ENCODE measurements at places on chromosomes 6 and 20. TPM values are rescaled to one million over a fixed set of nuclear protein-coding genes. Genes with fewer than 3 reads are reported as not detected.
A peak's percentile ranks its signal among the peaks of the same experiment; 100 is the strongest.

- no peak overlapping the region for H3K4me3 ChIP-seq
- no peak for DNase-seq
- no peaks in the 10 kb centered on the region for H3K36me3 ChIP-seq
- no peak overlapping the region for H3K27ac ChIP-seq
- H3K27me3 ChIP-seq: peaks cover 38% of the 10 kb centered on the region
Measured at GRCh38 chr20:61619751-61620150, 367.7 kb downstream of the CDH4 start.

DNA sequence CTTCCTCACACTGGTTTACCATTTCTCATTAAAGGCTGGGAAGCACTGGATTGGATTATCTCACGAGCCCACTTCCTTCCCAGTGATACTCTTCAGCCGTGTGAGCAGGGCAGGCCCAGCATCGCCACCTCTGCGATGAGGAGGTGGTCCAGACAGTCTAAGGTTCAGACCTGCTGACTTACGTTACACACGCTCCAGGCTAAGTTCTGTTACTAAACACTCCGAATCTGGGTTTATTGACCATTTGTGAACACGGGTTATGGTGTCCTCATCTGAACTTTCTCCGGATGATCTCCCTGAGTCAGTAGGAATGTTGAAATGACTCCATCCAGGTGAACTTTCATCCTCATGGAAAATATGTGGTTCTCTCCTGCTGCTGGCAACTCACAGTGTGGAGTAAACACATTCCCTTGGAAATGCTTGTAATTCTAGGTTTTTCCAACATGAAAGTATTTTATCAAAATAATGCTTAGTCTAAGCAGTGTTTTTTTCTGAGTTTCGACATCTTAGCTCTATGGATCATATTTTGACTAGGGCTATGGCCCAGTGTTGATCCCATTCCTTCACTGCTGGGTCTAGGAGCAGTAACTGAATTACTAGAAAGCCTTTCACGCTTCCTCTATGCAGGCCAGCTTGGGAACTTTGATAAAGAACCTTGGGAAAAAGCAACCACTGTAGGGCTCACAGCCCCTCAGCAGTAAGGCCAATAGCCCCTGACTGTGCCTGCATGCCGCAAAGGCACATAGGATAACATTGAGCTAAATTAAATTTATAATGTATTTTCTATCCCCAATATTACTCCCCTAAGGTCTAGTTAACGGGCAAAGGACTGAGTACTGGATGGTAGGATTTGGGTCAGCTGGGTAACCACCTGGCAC is 37.7 kb upstream of the PXDC1 start:
- H3K27ac ChIP-seq: no peak overlapping the region
- H3K36me3 ChIP-seq: no peaks in the 10 kb centered on the region
- H3K4me1 ChIP-seq: no peaks in the 10 kb centered on the region
- H3K4me3 ChIP-seq: no peak overlapping the region
- DNase-seq: no peak

DNA sequence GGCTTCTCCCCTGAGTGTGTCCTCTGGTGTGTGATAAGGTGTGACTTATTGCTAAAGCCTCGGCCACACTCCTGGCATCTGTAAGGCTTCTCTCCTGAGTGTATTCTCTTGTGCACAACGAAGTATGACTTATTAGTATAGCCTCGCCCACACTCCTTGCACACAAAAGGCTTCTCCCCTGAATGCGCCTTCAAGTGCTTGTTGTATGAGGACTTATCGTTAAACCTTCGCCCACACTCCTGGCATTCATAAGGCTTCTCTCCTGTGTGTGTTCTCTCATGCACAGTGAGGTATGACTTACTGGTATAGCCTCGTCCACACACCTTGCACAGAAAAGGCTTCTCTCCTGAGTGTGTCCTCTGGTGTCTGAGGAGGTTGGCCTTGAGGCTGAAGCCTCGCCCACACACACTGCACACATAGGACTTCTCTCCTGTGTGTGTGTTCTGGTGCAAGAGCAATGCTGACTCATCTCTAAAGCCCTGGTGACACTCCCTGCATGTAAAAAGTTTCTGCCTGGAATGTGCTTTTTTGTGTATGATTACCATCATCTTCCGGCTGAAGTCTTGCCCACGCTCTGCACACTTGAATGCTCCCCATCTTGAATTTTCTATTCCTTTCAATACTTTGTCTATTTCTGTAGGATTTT is 20.4 kb downstream of the ZNF337 start:
- no peak overlapping the region for H3K4me3 ChIP-seq
- no peak for DNase-seq
- H3K4me1 ChIP-seq: no peaks in the 10 kb centered on the region
- no peak overlapping the region for H3K27ac ChIP-seq
- H3K36me3 ChIP-seq: peaks cover 53% of the 10 kb centered on the region

The PRSS35 gene
- not detected for total RNA-seq

The KLHDC3 gene
- total RNA-seq: 115 TPM

The RGS17 gene
- 15.5 TPM for total RNA-seq

- no peak overlapping the region for H3K27ac ChIP-seq
- 0 out of 2 replicates have a peak, but pooled peaks cover 3% of the 10 kb centered on the region for H3K27me3 ChIP-seq
- peak; percentile 67 for DNase-seq
- H3K4me1 ChIP-seq: no peaks in the 10 kb centered on the region
Measured at GRCh38 chr6:153947808-153948447, 91.1 kb upstream of the OPRM1 start.

DNA sequence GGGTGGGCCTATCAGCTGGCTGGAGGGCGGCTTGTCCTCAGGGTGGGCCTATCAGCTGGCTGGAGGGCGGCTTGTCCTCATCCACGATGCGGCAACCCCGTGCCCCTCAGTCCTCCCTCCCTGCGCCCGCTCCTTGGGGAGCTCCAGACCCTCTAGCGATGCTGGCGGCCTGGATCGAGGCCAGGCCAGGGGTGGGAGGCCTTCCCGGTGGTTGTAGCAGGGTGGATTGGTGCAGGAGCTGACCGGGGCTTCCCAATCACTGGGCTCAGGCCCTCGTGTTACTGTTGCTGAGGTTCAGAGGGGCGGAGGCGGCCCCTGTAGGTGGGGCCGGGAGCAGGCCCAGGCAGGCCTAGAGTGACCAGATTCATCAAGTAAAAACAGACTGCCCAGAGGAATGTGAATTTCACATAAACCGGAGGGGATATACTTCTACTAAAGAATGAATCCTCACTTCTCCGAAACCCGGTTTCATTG is 8.8 kb downstream of the SLC17A9 start:
- DNase-seq: peak; percentile 100
- peaks cover 5% of the 10 kb centered on the region for H3K27me3 ChIP-seq
- H3K4me1 ChIP-seq: peaks cover 25% of the 10 kb centered on the region
- no peaks in the 10 kb centered on the region for H3K36me3 ChIP-seq
- H3K27ac ChIP-seq: peak overlapping the region; percentile 55

DNA sequence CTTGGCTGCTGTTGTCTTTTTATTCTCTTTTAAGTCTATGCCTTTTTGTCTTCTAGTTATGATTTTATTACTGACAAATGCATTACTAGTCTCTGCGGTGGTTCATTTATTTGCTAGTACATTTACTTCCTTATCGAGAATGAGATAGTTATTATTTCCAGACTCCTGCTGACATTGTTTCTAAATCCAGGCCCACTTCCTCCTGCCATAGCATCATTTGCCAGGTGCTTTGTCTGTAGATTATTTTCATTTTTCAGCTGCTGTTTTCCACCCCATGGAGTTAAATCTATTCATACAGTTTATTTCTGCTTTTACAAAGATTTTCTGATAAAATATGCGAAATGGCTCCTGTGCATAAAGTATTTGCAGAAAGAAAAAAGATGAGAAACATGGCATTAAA is 459.7 kb downstream of the MMUT start:
- DNase-seq: no peak
- no peak overlapping the region for H3K4me3 ChIP-seq
- H3K4me1 ChIP-seq: no peaks in the 10 kb centered on the region
- no peak overlapping the region for H3K27ac ChIP-seq

DNA sequence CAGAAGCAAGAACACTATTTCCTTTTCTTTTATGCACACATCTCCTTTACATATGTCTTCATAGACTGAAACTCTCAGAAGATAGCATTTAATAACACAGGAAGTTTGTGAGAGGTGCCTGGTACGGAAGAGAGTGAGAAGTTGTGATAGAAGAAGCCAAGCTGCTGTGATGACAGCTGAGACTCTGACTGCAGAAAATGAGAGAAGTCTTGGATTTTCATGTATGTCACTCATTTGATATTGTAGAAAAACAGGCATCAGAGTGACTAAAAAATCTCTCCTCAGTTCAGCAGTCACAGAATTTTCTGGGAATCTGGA is 154.9 kb upstream of the BMP2 start:
- no peak for DNase-seq
- no peak overlapping the region for H3K27ac ChIP-seq
- H3K4me3 ChIP-seq: no peak overlapping the region
- no peaks in the 10 kb centered on the region for H3K36me3 ChIP-seq
- H3K27me3 ChIP-seq: no peaks in the 10 kb centered on the region
- H3K4me1 ChIP-seq: no peaks in the 10 kb centered on the region

- DNase-seq: no peak
- no peak overlapping the region for H3K27ac ChIP-seq
- no peaks in the 10 kb centered on the region for H3K36me3 ChIP-seq
- H3K27me3 ChIP-seq: peaks cover 5% of the 10 kb centered on the region
- no peak overlapping the region for H3K4me3 ChIP-seq
Measured at GRCh38 chr20:46118481-46119020, 437 bp downstream of the CD40 start.

GRCh38 chr20:13839421-13840092 is 54.7 kb downstream of the NDUFAF5 start:
- no peak overlapping the region for H3K4me3 ChIP-seq
- no peaks in the 10 kb centered on the region for H3K27me3 ChIP-seq
- no peaks in the 10 kb centered on the region for H3K36me3 ChIP-seq
- 0 out of 2 replicates have a peak, but pooled peaks cover 4% of the 10 kb centered on the region for H3K4me1 ChIP-seq
- H3K27ac ChIP-seq: no peak overlapping the region

The MAFB gene
- total RNA-seq: not detected

The TFAP2A gene
- 10.6 TPM for total RNA-seq

- H3K4me3 ChIP-seq: no peak overlapping the region
- H3K27me3 ChIP-seq: no peaks in the 10 kb centered on the region
- no peaks in the 10 kb centered on the region for H3K36me3 ChIP-seq
- H3K27ac ChIP-seq: no peak overlapping the region
- no peak for DNase-seq
- peaks cover 19% of the 10 kb centered on the region for H3K4me1 ChIP-seq
Measured at GRCh38 chr6:71392276-71392675, 103.7 kb downstream of the OGFRL1 start.

The ACOT8 gene
- total RNA-seq: 41.0 TPM

The GSTA3 gene
- total RNA-seq: not detected

The PGC gene
- not detected for total RNA-seq

- peaks cover 20% of the 10 kb centered on the region for H3K27me3 ChIP-seq
- no peak overlapping the region for H3K27ac ChIP-seq
- no peaks in the 10 kb centered on the region for H3K4me1 ChIP-seq
- H3K36me3 ChIP-seq: no peaks in the 10 kb centered on the region
Measured at GRCh38 chr20:39090906-39091305, 128.8 kb downstream of the DHX35 start.

GRCh38 chr6:158910484-158911440 is 89.2 kb downstream of the RSPH3 start:
- no peaks in the 10 kb centered on the region for H3K4me1 ChIP-seq
- no peak for DNase-seq
- no peak overlapping the region for H3K4me3 ChIP-seq
- H3K27ac ChIP-seq: no peak overlapping the region

The BANF2 gene
- total RNA-seq: not detected

DNA sequence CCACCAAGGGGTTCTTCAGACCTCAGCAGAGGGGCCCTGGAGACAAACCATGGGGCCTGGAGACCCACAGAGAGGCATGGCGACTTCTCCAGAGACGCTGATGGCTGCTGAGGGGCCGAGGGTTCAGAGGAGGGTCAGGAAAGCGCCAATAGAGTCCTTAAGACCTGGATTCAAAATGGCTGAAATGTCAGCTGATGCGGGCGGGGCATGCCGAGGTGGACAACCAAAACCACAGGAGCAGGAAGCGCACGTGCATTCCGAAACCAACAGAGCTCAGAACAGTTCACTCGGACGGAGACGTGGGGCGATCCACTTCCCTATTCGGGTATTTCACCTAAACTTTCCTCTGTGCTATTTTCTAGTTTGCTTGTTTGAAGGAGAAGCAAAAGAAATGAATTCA is 99.9 kb upstream of the RIN2 start:
- H3K36me3 ChIP-seq: no peaks in the 10 kb centered on the region
- H3K27ac ChIP-seq: no peak overlapping the region
- H3K4me1 ChIP-seq: peaks cover 18% of the 10 kb centered on the region
- no peak overlapping the region for H3K4me3 ChIP-seq
- H3K27me3 ChIP-seq: no peaks in the 10 kb centered on the region

DNA sequence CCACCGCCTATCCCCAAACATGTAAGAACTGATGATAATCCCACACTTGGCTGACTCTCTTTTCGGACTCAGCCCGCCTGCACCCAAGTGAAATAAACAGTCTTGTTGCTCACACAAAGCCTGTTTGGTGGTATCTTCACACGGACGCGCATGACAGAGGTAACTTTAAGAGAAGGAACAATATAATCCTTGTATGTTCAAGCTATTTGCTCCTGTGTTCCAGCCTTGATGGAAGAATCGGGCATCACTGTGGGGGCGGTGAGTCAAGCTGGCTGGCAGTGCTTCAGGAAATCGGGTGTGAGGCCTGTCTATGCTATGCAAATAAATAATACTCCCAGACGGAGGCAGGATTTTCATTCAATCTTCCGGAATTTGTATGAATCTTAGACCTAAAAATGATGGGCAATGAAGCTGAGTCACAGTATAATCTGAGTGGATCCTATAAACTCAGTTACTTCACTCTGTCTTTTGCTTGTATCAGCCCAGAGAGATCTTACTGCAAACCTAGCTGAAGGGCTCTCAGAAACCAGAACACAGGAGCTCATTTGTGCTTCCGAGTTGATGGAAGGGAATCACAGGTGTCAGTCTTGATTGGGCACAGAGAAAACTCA is 45.2 kb upstream of the NT5E start:
- DNase-seq: no peak
- H3K4me3 ChIP-seq: no peak overlapping the region
- H3K4me1 ChIP-seq: no peaks in the 10 kb centered on the region
- no peaks in the 10 kb centered on the region for H3K36me3 ChIP-seq

- peaks cover 22% of the 10 kb centered on the region for H3K36me3 ChIP-seq
- H3K4me3 ChIP-seq: no peak overlapping the region
- H3K4me1 ChIP-seq: peaks cover 12% of the 10 kb centered on the region
Measured at GRCh38 chr6:43506667-43507471, 3.3 kb downstream of the LRRC73 start.

DNA sequence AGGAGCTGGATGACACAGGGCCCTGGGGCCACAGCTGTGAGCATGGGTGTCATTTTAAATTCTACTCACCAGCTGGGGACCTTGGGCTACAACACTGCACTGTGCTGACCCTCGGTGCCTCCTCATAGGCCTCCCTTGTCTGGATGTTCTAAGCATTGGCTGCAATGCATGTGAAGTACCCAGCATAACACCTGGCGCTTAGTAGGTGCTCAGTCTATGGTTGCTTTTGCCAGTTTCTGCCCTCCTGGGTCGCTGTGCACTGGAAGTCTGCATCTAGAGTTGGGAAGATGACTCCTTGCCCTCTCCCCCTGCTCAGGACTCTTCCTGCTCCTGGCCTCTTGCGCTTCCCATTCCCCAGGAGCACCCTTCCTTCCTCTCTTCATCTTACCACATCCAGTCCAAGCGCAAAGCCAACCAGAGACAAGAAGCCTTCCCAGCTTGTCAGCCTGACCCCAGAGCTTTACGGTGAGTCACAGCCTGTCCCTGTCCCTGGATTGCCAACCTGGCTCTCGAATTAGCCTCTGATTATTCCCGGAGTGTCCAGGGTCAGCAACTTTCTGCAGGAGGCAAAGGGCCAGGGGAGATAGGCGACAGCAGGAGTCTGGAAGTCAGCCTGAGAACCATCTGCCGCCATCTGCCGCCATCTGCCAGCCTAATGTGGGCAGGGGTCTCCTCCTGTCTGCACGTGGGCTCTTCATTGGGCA is 8.8 kb downstream of the SLC13A3 start:
- H3K27me3 ChIP-seq: 0 out of 2 replicates have a peak, but pooled peaks cover 9% of the 10 kb centered on the region
- no peaks in the 10 kb centered on the region for H3K36me3 ChIP-seq
- no peak overlapping the region for H3K27ac ChIP-seq

The CRIP3 gene
- total RNA-seq: not detected

Data from SJCRH30 (cell line).